ENCODE measurements at places on chromosomes 1 and 21. TPM values are rescaled to one million over a fixed set of nuclear protein-coding genes. Genes with fewer than 3 reads are reported as not detected.

DNA sequence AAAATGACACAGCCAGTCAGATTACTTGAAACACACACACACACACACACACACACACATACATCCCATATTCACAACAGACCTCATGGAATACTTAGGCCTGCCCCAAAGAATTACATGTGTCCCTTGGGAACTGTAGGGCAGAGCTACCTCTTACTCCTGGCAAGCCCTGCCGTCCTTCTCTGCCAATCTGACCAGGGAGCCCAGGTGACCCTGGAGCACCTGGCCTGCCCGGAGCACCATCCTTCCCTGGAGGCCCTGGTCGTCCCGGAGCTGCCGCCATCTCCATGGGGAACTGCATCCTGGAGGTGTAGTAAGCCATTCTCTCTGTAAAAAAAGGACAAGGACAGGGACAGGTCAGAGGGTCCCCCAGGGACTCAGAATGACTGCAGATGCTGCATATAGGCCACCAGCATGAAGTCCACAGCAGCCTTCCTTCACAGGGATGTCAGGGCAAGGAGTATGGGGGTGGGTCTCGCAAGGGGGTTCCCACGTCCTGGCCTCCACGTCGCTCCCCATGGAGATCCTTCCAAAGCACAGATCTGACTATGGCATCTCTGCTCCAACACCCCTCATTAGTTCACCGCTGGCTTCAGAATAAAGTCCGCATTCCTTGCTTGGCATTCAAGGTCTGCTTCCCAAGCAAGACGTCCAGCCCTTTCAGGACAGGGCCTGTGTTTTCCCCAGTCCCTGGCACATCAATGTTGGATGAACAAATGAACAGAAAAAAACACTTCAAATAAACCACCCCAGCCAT lies 9.2 kb upstream of the PEF1 start:
- no peak for DNase-seq

DNA sequence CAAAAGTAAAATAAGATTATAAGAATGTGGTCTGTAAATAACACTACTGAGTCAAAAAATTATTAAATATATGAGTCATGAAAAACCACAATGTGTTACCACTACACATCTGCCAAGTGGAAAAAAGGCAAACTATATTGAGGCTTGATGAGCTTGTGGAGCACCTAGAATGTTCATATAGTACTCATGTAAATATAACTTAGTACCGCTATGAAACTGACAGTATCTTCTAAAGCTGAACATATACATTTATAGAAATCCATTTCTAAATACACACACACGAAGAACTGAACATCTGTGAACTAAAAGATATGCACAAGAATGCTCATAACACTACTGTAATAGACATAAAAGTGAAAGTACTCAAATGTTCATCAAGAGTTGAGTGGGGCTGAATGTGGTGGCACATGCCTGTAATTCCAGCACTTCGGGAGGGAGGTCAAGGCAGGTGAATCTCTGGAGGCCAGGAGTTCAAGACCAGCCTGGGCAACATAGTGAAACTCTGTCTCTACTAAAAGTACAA lies 18.5 kb upstream of the GBP3 start:
- no peak for DNase-seq

DNA sequence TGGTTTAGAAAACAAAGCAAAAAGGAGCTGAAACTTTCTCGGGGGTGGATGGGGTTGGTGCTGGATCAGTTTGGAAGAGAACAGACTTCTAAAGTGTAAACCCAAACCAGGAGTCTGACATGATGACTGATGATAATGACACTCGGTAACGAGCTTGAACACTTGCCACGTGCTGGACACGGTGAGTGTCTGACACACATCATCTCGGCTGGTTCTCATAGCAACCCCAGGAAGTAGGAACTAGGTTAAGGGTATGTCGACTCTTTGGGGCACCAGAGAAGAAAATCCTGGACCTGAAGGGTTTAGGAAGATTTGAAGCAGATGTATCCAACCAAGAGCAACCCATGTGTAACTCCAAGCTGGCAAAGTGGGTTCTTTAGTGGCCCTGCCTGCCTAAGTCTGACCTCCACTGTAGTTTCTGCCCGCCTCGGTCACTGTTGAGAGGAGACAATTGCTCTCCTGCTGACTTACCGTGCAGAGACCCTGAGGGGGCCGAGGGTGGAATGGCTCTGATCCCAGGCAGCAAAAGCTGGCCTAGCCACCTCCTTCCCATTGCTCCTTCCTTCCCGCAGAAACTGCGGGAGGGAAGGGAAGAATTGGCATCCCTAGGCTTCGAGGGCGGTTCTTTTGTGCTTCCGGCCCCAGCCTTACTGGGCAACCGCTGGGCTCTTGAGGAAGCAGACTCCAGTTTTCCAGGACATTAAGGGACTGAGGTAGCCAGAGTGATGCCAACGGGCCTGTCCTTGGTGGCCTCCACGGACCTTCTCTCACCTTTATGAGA lies 156.0 kb downstream of the TOMM20 start:
- DNase-seq = no peak

DNA sequence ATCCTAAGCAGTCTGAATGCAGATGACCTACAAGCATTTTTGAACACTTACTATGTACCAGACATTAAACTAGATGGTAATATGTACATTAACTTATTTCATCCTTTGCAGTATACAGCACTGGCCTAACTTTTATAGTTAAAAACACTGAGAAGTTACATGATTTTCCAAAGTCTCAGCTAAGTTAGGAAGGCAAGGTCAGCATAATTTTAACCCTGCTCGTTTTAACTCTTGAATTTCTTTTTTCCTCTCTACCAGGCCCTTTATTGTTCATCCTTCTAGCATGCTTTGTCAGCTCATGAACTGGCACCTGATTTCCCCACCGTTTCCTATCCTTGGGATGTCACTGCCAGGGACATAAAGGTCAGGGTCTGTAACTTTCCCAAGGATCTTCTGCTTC lies 76.9 kb upstream of the ZC3H11B start:
- DNase-seq = no peak

DNA sequence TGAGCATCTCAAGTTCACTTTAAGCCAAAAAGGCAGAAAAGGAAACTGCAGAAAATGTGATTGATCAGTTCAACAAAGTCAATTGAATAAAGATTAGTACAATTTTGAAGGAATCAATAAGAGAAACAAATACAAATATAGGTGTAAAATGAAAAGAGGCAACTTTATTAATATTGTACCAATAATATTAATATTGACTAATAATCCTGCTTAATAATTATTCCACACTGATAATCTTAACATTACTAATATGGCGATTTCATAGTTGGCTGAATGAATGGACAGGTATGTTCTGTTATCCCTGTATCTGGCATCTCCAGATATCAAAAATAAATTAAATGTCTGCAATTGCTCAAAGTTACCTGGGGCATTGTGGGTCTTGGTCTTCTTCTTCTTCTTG lies 61.8 kb downstream of the PRKAB2 start:
- DNase-seq = no peak

DNA sequence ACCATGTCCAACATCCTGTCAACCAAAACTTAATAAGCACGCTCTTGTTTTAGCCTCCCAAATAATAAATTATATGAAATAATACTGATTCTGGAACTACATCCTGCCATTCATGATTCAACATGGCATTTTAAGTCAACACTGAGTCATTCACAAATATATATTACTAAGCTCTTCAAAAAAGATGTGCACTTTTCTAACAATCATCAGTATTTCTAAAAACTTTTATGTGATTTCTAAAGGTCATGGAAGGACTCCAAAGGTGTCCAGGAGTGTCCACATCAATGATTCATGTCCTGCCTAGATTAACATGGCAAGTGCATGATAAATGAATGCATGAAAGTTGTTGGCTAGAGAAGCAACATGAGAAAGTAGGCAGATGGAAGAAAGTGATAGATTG lies 51.6 kb downstream of the NEGR1 start:
- DNase-seq = no peak

- DNase-seq = no peak
These were observed 22.1 kb upstream of the KCNA10 start for GRCh38 chr1:110540891-110541685.

- no peak for DNase-seq
These were observed 16.2 kb upstream of the MAB21L3 start for GRCh38 chr1:116095027-116095426.

- DNase-seq = peak; percentile 65
These were observed 61.3 kb downstream of the TRIM11 start for GRCh38 chr1:228345201-228345930.

DNA sequence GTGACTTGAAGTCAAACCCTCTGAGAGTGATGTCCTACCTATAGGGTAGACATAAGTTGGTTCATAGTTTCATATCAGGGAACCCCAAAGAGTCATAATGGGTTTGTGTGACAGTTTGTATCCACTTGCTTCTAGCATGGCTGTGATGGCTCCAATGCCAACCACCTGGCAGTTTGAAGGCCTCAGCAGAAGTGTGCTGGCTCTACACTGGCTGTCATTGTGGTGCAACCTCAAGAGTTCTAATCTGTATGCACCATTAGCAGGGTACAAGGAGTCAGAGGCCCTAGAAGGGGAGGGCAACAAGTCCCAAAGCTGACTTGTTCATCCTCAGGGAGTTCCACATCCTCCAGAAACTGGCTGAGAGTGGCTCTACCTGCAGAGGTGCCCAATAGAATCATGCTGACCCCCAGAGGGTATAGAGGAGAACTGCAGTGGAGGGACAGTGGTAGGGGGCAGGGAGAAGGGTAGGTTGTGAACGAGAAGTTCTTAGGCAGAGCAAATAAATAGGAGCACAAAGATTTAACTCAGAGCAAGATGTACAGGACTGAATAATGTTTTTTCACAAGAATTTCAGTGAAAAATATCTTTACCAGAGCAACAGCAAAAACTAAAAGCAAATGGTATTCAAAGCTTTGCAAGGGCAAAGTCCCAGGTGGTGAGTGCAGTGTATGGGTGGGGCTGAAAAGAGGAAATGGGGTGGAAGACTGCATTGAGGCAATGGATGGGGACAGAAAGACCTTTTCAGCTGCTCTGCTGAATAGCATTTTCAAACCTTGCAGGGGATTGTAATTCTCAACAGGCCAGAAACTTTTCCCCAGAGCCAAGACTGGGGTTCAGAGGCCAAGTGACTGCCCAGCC lies 3.2 kb downstream of the FCRL2 start:
- DNase-seq = no peak

DNA sequence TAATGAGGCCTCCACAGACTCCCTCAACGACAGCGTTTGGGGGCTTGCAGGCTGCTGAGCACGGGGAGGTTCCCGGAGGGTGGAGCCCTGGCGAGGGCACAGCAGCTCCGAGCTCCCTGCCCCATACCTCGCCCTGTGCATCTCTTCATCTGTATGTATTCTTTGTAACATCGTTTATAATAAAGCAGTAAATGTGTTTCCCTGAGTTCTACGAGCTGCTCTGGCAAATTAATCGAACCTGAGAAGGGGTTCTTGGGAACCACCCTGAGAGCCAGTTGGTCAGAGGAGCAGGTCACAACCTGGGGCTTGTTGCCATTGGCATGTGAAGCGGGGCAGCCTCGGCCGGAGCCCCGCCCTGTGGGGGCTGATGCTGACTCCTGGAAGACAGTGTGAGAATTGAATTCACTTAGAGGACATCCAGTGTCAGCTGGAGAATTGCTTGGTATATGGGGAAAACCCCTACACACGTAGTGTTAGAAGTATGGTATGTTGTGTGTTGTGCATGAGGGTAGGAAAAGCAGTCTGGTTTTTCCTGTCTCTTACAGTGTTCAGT lies 11.5 kb downstream of the SLC37A1 start:
- no peak for DNase-seq

CD101 gene
- polyA plus RNA-seq = 1.7 TPM

GBP3 gene
- polyA plus RNA-seq = 21.2 TPM

C1orf115 gene
- polyA plus RNA-seq = 17.6 TPM

IFI44 gene
- polyA plus RNA-seq = 44.8 TPM

PPIAL4G gene
- polyA plus RNA-seq = 0.18 TPM

DMRTA2 gene
- polyA plus RNA-seq = not detected

NBPF6 gene
- not detected for polyA plus RNA-seq
